Left ventricle myocardium inferior (tissue), 1 donor: ENCODE measurements at places on chromosomes 1 and 21.
A peak's percentile ranks its signal among the peaks of the same experiment; 100 is the strongest.

- DNase-seq: no peak
Measured at GRCh38 chr1:160284220-160284781, 632 bp downstream of the PEX19 start.

- no peak for DNase-seq
Measured at GRCh38 chr21:18759267-18759666, 355.7 kb upstream of the TMPRSS15 start.

DNA sequence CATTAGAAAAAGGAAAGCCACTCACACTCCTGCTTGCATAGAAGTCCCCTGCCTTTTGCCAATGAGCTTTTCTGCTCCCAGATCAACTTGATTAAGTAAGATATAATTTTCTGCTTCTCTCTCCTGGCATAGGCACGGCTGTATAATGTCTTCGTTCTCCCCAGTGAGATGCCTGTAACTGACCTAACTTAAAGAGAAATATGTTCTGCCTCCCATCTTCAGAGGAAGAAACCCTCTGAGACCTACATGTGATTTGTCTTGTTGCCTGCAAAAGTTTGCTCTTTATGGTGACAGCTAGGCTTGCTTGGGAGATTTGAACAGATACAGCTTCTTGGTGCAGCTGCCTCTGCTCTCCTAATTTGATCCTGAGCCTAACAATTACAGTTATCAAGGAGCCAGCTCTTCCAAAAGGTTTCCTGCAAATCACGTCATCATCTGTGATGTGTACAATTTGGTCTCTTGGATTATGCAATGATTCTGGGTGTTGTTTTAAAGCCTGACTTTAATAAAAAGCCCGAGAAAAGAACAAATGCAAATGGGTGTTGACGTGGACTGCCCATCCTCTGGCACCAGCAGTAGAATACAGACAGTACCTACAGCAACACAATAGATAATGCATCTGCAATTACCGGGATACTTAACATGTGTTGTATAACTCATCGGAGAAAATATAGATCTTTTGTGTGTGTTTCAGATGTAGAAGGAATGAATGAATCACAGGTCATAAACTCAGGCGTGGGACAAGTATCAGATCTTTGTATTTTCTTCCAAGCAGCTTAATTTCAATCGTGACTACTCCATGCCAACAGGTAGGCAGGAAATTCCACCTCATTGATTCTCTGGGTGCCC lies 76.2 kb upstream of the KAZN start:
- no peak for DNase-seq

DNA sequence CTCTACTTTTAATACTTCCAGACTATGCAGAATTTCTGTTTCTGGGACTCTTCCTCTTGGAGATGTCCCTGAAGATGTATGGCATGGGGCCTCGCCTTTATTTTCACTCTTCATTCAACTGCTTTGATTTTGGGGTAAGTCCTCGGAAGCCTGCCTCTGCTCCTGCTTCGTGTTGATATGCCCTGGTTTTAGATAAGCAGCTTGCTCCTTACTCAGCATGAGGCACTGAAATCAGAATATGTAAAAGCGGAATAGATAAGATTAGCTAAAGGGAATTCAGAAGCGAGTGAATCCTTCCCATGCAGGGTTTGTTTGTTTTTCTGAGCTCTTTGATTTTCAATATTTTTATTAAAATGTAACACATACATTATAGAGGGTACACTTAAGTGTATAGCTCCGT lies 234.7 kb downstream of the CACNA1E start:
- no peak for DNase-seq

GRCh38 chr1:2991753-2992495 lies 29.3 kb upstream of the ACTRT2 start:
- DNase-seq: peak; percentile 6

- peak; percentile 73 for DNase-seq
Measured at GRCh38 chr1:941588-942383, 17.3 kb downstream of the NOC2L start.

DNA sequence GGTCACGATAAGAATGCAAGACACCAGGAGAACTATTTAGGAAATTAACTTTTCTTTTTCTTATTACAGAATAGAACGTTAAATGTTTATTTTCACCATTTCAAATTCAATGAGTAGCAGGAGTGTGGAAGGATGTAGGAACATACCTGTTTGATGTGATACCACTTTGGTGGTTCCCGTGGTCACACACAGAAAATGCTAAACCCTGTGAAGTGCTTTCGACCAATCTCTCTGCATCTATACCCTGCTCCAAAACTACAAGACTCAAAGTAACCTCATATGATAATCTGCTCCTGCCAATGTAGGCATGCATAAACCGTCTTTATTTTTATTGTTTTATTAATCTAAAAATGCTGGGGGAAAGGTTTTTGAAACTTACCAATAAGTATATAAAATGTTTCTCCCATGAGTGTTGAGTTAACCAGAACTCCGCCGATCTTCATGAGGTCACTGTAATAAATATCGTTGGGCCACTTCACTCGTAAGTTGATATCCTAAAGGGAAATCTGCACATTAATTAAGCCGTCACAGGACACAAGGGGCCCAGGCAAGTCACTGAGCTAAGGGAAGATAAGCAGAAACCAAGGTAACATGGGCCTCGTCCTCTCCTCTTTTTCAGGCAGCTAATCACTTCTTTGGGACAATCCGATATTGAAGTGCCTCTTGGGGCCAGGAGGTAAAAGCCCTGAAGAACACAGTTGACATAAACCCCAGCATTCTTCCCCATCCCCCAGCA lies 60.6 kb downstream of the SIM2 start:
- DNase-seq: no peak

DNA sequence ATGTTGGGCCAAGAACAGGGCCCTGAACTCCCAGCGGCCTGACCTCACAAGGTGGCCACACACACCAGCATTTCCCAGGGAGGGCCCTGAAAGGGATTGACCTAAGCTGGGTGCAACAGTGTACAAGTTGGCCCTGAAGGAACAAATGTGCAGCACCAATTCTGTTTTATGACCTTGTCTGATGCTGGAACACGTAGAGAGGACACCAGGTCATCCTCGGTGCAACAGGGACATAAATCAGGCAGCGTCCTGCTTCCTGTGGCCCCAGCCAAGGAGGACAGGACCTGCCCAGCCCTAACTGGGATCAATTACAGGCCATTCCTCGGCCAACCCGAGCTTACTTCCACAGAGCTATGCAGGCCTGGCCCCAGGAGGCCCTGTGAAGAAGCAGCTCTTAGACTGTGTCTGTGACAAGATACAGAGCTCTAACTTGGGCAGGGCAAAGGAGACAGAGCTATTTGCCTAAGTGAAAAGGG lies 12.8 kb upstream of the PHC2 start:
- DNase-seq: no peak

- DNase-seq: no peak
Measured at GRCh38 chr1:195328102-195328501, 1280.1 kb downstream of the KCNT2 start.

GRCh38 chr1:246459221-246459620 lies 47.9 kb downstream of the SMYD3 start:
- no peak for DNase-seq

GRCh38 chr1:240193679-240194078 lies 102.0 kb downstream of the FMN2 start:
- no peak for DNase-seq

DNA sequence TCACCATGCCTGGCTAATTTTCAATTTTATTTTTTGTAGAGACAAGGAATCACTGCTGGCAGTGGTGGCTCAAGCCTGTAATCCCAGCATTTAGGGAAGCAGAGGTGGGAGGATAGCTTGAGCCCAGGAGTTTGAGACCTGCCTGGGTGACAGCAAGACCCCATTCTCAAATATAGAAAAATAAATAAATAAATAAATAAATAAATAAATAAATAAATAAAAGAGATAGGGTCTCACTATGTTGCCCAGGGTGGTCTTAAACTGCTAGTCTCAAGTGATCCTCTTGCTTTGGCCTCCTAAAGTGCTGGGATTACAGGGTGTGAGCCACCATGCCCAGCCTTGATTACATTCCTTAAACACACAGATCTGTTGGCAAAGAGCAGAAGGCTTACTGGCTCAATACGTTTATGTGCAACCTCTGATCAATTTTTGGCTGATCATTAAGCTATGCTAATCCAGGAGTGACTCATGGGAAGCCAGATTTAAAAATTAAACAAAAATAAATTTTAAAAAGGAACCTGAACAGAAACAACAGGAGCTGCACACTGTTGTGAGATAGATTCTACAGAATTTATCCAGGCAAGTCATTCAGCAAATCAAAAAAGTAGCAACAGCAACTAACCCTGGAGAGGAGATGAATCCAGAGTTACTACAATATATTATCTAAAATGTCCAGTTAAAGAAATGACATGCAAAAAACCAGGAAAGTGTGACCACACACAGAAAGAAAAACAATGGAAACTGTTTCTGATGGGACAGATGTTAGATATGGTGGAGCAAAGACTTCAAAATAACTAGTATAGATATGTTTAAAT lies 79.4 kb downstream of the RPE65 start:
- no peak for DNase-seq

DNA sequence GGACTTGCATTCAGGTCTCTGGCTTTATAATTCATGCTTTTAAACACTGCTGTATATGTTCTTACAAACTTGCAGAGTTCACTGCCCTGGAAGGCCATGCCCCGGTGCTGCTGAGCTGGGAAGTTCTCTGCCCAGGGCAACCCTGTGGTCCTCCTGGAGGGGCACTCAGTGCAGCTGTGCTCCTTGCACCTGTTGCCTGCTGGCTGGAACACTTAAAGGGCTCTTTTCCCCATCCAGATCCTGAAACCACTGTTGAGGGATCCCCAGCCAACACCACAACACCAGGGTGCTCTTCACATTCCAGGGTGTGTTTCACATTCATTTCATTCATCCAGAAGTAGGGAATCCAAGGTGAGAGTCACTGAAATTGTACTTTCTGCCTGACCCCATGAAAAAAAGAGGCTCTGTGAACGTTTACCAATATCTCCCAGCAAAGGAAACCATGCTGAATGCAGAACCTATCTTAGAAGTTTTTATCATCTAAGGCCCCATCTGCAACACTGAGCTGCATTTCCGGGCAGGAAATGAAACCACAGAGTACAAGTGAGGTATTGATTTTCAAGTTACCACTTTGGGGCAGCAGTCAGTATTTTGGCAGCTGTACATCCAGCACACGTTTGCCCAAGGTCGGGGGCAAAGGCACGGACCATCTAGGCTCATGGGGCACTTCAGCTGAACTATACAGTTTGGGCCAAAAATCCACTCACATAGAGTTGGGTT lies 16.4 kb upstream of the KIAA0040 start:
- DNase-seq: no peak

DNA sequence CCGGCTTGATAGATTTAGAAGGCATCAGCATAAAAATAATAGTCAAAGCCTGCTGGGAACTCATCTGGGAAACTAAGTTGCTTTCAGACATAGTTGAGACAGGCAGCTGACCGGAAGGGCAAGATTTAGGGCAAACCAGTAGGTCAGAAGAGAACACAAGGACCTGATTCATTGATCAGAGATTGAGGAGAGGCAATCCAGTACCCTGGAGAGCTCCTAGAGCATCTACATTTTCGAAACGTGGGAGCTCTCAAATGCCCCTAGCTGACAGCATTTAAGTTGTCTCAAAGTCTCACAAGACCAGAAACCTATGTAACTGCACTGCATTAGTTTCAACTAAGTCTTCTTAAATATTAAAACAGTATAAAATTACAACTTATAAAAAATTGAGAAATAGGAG lies 22.9 kb upstream of the MTF2 start:
- no peak for DNase-seq

GRCh38 chr1:4796161-4797015 lies 142.0 kb downstream of the AJAP1 start:
- DNase-seq: no peak

- no peak for DNase-seq
Measured at GRCh38 chr1:231216498-231216897, 24.5 kb upstream of the GNPAT start.

DNA sequence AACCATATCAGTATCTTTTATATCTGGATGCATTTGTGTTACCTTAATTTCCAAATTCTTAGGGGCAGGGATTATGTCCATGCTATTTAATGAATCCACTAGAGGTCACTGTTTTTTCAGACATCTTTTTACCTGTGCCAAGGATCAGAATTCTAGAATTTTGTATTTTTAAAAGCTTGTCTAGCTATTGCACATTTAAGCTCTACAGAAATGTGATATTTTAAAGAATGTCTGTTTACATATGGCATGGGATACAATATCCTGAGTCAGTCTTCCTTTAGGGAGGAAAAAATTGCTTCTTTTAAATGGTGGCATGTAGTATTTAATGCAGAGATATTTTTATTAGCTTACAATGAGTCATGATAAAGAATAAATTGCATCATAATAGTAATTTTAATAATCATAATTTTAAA lies 11.3 kb downstream of the RPAP2 start:
- DNase-seq: no peak

DNA sequence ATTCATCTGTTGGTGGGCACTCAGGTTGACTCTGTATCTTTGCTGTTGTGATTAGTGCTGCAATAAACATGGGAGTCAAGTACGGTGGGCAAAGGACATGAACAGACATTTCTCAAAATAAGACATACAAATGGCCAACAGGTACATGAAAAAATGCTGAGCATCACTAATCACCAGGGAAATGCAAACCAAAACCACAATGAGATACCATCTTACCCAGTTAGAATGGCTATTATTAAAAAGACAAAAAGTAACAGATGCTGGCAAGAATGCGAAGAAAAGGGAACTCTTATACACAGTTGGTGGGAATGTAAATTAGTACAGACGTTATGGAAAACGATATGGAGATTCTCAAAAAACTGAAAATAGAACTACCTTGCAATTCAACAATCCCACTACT lies 98.9 kb downstream of the TMEM53 start:
- DNase-seq: no peak

DNA sequence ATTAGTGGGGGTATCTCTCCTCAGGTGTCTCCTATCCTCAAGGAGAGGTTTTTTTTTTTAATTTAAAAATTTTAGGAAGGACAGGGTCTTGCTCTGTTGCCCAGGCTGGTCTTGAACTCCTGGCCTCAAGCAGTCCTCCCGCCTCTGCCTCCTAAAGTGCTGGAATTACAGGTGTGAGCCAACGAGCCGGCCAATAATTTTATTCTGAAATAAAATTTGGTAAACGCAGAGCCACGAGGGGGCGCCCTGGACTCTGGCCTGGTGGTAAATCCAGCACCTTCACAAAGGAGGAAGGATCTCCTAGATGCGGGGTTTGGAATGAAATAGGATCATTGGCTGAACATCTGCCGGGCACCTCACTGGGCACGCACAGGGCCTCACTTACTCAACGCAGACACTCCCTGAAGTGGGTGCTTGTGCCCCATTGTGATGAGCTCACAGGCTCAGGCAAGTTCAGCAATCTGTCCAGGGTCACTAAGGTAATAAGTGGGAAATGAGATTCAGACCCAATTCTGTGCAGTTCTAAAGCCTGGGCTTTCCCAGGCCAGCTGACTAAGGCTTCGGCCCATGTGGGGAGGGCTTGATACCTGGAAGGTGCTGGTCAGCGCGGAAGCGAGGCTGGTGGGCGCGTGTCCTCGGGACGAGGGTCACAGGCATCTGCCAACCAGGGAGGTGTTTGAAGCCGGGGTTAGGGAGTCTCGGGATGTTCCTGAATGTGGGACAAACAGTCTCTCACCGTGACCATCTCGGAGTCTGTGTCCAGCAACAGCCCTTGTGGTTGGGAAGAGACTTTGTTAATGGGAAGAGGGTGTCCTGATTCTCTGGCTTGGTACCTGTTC lies 32.7 kb upstream of the ETV3 start:
- DNase-seq: no peak
